Activated naive CD8-positive, alpha-beta T cell treated with anti-CD3 and anti-CD28 coated beads for 36 hours (primary cell): ENCODE measurements at places on chromosomes 7 and 10. TPM values are rescaled to one million over a fixed set of nuclear protein-coding genes. Genes with fewer than 3 reads are reported as not detected.

Gene DLX5
- not detected for total RNA-seq

Gene EVX1
- total RNA-seq, result not detected

Gene POLR3A
- total RNA-seq, result 25.2 TPM

Gene CUL2
- total RNA-seq, result 51.5 TPM

Gene PTPRN2
- total RNA-seq, result 0.72 TPM

Gene MKX
- total RNA-seq, result 1.1 TPM

Gene TES
- total RNA-seq, result 78.4 TPM

Gene ZNF800
- total RNA-seq, result 32.1 TPM
